ENCODE measurements at places on chromosomes 2 and 18.

DNA sequence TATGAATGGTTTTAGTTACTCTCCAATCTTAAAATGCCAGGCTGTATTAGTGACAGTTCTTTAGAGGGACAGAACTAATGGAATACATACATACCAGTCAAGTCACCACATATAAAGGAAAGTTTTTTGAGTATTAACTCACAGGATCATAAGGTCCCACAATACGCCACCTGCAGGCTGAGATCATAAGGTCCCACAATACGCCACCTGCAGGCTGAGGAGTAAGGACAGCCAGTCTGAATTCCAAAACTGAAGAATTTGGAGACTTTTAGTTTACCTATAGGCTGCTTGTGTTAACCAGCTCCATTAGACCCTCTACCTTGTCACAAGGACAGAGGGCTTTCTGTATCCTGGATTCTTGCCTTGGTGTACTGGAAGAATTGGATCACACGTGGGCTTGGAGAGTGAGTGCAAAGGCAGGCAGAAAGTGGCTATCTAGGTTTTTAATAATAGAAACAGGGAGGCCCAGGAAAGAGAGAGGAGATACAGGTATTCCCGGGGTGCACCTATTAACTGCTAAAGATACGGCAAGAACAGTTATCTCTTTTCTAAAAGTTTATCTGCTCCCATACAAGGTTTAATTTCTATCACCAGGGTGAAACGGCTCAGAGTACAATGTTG lies 234.9 kb upstream of the CYRIA start:
- DNase-seq: no peak

DNA sequence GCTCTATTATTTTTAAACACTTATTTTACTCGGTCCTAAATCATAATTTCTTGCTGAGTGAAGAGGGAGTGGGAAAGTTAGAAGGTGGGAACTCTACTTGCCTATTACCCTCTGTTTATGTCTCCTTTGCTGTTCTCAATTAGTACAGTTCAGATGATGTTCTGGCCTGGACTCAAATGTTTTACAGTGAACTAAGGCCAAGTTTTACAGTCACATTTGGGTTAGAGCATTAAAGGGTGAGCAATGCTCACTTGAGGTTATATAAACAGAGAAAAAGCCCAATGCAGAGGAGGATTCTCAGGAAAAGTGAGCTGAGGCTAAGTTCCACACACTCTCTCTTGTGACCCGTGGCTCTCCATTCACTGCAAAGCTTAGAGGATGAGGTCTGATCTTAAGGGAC lies 52.4 kb downstream of the ITSN2 start:
- DNase-seq: peak; percentile 55

DNA sequence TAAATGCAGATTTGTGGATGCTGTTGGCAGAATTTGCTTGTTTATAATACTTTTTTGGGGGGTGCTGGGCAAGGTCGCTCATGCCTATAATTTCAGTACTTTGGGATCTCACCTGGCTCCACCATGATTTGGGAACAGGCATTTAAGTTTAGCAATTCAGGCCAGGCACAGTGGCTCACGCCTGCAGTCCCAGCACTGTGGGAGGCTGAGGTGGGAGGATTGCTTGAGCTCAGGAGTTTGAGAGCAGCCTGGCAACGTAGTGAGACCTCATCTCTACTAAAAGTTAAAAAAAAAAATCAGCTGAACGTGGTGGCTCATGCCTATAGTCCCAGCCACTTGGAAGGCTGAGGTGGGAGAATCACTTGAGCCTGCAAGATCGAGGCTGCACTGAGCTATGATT lies 20.7 kb downstream of the TANC1 start:
- no peak for DNase-seq

DNA sequence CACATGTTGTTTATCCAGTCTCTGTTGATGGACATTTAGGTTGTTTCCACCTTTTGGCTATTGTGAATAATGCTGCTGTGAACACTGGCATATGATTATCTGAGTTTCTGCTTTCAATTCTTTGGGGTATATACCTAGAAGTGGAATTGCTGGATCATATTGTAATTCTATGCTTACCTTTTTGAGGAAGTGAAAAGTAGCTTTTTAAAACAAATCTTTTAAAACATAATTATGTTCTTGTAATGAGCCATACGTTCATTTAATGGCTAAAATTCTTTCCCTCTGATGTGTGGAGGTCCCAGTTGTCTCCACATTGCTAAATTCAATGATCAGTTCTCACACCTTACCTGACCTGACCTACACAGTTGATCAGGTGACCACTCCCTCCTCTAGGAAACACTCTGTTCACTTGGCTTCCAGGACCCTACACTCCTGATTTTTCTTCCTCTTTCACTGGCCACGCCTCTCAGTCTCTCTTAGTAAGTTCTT lies 27.8 kb upstream of the SERTAD2 start:
- DNase-seq: no peak

DNA sequence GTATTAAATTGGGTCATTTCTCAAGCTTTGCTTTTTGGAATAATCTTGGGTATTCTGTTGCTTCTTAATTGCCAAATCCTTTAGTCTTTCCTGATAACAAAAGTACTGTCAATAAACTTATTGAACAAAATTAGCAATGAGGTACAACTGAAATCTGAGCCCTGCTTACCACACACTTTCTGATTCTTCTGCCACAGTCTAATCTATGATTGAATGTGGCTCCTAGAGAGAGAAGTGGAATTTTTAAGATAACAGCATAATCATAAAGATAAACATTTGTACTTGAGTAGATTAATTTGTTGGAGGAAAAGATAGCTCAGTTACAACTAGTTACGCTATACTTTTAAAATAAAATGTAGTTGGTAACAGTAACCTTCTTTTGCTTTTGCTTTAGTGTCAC lies 354.8 kb downstream of the CELF4 start:
- no peak for DNase-seq

DNA sequence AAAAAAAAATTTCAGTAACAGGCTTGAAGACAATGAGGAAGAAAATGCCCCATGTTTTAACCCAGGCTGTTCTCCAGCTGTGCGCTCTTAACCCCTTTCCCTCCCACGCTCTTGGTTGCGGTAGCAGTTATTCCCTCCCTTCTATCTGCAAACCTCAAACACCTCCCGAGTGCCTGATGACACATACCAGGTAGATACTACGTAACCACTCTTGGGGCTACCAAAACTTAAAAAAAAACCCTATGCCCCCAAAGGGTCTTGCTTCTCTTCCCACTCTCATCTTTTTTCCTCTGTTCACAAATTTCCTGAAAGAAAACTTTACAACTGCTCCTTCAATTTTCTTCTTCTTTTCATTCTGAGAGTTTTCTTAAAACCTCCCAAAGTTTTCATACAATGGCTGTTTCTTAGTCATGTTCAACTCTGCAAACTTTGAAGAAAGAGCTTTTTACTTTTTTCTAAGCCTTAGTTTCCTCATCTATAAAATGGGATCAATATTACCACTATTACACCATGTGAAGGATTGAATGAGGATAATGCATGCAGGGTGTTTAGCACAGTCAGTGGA lies 4.9 kb upstream of the DRC1 start:
- no peak for DNase-seq

GRCh38 chr2:109660046-109660860 lies 46.1 kb downstream of the SOWAHC start:
- no peak for DNase-seq

- peak; percentile 66 for DNase-seq
These were observed 42.9 kb downstream of the HDLBP start for GRCh38 chr2:241272303-241273209.

DNA sequence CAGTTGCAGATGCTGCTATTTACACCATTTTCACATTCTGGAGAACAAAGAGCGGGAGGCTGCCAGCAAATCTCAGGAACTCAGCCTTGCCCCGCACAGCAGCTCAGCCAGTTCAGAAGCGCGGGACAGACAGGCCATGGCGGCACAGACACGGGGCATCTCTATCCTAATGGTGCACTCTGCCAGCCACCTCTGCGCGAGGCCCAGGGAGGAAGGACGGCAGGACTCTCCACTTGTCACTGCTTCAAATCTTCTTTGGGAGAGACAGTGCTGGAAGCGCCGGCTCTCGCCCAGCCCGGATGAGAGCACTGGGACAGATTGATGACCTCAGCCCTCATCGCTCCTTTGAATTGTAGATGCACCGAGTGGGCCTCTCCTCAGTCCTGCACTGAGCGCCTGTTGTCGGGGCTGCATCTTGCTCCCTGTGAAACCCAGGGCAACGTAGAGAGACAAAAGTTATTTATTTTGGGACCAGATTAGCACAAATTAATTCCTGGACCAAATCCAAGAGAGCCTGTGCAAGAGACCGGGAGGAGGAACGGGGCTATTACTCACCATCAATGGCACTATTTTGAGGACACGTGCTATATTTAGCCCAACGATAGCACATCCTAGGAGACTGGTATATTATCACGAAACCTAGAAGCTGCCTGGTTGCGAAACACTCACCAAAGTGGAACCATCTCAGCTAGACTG lies 211.4 kb upstream of the SMIM21 start:
- peak; percentile 66 for DNase-seq

GRCh38 chr2:50225021-50225928 lies 806.7 kb downstream of the NRXN1 start:
- no peak for DNase-seq

DNA sequence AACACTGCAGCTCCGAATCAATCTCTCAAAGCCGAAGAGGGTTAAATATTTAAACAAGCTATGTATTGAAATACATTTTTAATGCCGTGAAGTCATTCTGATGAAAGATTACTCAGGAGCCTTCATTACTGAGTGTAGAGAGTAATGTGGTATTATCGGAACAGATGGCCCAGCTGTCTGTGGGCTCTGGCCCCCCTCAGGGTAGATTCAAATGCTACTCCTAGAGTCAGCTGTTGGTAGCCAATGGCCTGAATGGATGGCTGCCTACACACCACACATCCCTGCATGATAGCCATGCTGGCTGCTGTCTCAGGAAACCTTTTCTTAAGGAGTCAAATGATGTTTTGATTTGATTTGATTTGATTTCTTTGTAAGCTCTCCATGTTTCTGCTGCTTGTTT lies 732.3 kb upstream of the CELF4 start:
- DNase-seq: no peak

DNA sequence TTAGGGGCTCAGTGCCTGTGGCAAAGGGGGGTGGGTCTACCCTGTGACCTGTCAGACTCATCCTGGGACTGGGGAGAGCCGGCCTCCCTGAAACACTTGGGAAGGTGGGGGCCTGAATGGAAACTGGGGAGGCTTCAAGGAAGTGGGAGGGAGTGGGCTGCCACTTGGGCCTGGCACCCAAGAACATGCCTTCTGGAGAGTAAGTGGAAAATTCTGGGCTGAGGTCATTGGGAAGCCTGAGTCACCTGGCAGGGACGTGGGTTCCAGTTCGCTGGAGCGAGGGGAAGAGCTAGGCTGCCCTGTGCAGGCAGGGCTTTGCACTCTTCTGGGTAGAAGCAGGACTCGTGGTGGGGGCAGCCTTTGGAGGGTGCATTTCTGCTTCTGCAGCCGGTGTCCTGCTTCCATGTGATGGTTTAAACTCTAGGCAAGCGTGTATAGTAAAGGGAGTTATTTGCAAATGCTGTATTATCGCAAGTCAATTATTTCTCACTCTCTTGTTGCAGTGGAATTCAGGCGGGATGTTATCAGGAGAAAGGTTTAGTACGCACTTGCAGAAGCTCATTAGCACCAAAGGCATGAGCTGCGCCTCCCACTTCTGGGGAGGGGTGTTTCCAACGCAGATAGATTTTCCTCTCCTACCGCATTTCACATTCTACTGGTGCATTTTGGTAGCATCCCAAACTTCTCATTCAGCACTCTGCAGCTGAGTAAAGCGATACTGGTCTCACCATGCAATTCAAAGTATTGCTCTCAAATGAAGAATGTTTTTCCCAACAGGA lies 3.8 kb downstream of the LRRFIP1 start:
- DNase-seq: no peak

DNA sequence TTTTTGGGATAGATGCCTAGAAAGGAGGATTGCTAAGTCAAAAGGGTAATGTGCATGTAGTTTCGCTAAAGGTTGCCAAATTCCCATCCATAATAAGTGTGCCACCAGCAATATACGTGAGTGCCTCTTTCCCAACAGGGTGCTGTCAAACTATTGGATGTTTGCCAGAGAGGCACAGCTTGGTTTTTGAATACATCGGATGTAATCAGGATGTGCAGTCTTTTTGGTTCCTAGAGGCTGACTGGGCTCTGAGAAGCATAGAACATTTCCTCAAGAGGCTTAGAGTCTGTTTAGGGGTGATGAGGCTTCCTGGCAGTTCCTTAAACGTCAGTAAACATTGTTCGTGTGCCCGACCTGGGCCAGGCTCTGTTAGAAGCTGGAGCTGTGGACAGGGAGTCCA lies 28.0 kb downstream of the AGAP1 start:
- DNase-seq: peak; percentile 5

- no peak for DNase-seq
These were observed 164.4 kb downstream of the FMNL2 start for GRCh38 chr2:152499331-152499816.

DNA sequence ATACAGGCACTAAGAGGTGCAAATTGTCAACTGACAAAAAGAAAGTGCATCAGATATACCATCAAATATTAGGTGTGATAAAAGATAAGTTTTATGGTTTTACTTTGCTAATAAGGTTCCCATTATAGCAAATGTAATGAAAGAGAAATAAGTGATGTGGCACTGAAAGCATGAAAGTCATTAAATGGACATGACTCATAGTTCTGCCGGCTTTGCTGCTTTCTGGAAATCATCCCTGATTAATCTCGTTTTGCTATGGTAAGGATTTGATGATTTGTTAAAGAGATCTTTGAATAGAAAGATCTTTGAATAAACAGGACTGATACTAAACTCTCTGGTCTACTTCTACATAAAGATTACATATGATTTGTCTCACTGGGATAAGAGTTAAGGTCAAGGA lies 72.7 kb downstream of the CLIP4 start:
- peak; percentile 22 for DNase-seq

DNA sequence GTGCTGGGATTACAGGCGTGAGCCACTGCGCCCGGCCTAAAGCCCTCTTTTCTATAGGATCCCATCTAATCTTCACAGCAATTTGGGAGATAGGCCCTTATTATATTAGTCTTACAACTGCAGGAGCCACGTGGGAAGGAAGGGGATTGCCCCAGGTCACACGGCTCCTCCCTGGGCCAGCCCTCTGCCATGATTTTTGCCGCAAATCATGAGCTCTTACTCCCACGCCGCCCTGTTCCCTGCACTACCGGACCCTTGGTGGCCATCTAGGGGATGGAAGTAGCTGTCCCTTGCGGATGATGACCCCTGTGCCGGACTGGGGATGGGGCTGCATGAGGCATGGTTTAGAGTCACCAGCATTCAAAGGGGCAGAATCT lies 28.4 kb upstream of the PTMA start:
- DNase-seq: no peak

DNA sequence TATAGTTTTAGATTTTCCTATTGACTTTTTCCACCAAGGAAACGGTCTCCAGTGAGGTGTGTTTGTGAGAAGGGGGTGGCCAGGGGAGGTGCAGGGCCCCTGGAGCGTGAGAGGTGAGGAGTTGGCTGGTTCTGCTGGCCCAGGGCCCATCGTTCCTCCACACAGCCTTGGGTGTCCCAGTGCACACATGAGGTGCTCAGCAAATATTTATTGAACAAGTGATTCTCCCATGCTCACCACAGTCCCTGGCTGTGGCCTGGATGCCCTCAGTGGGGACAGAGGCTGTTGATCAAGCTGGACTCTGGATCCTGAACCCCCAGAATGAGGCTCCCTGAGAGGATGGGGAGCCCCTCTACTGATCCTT lies 5.0 kb downstream of the HAAO start:
- no peak for DNase-seq

- no peak for DNase-seq
These were observed 468.4 kb upstream of the HNRNPA3 start for GRCh38 chr2:176744146-176744545.

GRCh38 chr2:176443946-176444345 lies 174.7 kb downstream of the MTX2 start:
- no peak for DNase-seq

Data from fibroblast of lung (primary cell).